ENCODE measurements at places on chromosomes 6 and 20.

- DNase-seq, result no peak
Measured at GRCh38 chr6:71403422-71404134, 115.0 kb downstream of the OGFRL1 start.

GRCh38 chr20:32282461-32282860 is 5.0 kb downstream of the KIF3B start:
- no peak for DNase-seq

- no peak for DNase-seq
Measured at GRCh38 chr6:55992546-55992945, 117.2 kb upstream of the BMP5 start.

DNA sequence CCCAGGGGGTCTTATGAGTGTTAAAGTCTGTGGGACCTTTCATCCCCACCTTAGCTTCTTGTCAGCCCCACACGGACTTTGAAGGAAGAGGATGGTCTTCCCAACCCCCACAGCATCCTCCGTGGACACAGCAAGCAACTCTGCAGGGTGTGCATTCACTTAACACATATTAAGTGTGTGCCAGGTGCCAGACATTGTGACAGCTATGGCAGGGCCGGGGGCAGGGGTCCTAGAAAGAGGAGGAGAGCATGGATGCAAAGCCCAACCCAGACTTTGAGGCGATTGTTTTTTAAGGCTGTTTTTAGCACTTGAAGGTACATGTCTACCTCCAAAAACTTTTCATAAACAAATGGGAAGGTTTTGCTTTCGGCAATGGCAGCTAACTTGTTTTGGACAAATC is 121.6 kb upstream of the KCNG1 start:
- DNase-seq, result no peak

- no peak for DNase-seq
Measured at GRCh38 chr20:47620808-47621805, 119.4 kb downstream of the NCOA3 start.

- DNase-seq, result no peak
Measured at GRCh38 chr6:156421933-156422332, 355.2 kb upstream of the ARID1B start.

GRCh38 chr20:58236612-58237317 is 8.3 kb upstream of the ANKRD60 start:
- DNase-seq, result peak; percentile 84

DNA sequence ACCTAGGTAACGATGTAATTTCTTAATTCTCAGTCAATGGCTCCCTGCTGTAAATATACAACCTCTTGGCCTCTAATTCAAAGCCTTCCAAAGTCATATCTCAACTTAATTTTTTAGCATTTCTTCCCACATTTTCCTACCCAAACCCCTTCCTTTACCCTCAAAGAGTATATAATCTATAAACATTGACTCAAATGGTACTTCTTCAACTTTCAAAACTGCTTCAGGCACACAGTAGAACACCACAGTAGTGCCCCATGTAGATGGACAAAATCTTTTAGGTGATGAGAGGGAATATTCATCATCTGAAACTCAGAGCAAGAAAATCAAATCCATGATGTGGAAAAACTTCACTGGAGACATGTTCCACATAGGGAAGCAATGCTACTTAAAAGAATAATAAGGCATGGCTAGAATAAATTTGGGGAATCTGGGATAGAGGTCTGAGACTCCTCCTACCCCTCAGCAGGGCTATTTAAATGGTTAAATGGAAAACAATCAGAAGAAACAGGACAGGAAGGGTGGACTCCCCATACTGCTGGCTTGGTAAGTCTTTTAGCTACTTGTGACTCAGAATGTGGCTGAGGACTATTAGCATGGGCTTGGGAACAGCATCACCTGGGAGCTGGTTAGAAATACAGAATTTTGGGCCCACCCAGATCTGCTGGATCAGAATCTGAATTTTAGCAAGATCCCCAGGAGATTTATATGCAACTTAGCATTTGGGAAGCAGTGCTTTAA is 6.4 kb downstream of the SLC22A2 start:
- no peak for DNase-seq

DNA sequence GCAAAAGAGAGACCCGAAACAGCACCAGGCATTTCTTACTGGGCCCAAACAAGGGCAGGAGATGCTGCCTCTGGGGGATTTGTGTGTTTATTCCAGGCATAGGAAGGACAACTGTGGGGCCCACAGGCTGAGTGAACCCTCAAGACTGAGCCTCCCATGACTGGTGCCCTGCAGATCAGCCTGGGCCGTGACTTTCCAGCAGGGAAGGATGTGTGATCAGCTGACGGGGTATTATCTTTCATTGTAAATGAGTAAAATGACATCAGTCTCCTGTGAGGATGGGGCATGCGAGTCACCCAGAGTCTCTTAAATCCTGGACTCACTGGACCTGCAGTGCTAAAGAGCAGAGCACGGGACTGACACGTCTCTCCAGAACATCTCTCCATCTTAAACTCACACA is 3.9 kb upstream of the TEAD3 start:
- no peak for DNase-seq

- DNase-seq, result no peak
Measured at GRCh38 chr6:21381331-21381963, 212.1 kb upstream of the SOX4 start.

- DNase-seq, result no peak
Measured at GRCh38 chr6:121770943-121771342, 335.5 kb downstream of the GJA1 start.

GRCh38 chr6:18425218-18425617 is 38.1 kb downstream of the RNF144B start:
- DNase-seq, result no peak

DNA sequence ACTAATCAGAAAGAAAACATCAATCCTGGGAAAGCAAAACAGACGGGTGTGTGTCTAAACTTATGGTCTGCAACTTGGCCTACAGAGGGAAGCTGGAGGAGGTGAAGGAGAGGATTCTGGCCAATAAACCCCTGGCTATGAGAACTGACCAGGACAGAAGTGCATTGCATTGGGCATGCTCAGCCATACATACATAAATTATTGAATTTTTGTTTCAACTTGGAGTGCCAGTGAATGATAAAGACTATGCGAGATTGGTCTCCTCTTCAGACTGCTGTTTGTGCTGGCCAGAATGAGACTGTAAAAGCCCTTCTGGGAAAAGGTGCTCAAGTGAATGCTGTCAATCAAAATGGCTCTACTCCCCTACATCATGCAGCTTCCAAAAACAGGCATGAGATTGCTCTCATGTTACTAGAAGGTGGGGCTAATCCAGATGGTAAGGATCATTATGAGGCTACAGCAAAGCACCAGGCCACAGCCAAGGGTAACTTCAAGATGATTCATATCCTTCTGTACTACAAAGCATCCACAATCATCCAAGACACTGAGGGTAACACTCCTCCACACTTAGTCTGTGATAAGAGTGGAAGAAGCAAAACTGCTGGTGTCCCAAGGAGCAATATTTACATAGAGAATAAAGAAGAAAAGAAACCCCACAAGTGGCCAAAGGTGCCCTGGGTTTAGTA is 17.4 kb downstream of the ADNP start:
- no peak for DNase-seq

- no peak for DNase-seq
Measured at GRCh38 chr6:10684618-10685017, 9.8 kb downstream of the C6orf52 start.

DNA sequence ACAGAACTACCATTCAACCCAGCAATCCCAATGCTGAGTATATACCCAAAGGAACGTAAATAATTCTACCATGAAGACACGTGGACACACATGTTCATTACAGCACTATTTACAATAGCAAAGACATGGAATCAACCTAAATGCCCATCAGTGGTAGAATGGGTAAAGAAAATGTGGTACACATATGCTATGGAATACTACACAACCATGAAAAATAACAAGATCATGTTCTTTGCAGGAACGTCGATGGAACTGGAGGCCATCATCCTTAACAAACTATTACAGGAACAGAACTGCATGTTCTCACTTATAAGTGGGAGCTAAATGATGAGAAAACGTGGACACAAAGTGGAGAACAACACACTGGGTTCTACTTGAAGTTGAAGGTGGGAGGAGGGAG is 22.4 kb upstream of the ELOVL4 start:
- no peak for DNase-seq

DNA sequence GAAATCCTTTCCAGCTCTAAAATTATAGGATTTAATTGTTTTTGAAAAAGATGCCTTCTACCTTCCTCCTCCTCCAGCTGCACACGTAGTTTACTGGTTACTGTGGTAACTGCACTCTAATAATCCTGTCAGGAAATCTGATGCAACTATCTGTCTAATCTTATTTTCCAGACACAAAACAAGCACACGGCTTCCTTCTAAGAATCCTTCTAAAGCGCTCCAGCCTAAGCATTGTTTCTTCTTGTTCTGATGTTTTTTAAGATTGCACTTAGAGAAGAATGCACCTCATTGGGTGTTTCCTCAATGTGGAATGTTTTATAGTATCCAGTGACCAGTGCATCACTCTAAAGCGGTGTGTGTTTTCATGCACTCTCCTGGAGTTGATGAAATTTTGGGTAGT is 63.6 kb downstream of the CARMIL1 start:
- DNase-seq, result no peak

- DNase-seq, result no peak
Measured at GRCh38 chr20:15491575-15491974, 1081.7 kb downstream of the KIF16B start.

GRCh38 chr6:42431356-42431755 is 20.4 kb downstream of the TRERF1 start:
- no peak for DNase-seq

GRCh38 chr20:50019466-50020256 is 36.9 kb downstream of the SNAI1 start:
- no peak for DNase-seq

GRCh38 chr20:50692552-50692933 is 1.2 kb upstream of the RIPOR3 start:
- no peak for DNase-seq

DNA sequence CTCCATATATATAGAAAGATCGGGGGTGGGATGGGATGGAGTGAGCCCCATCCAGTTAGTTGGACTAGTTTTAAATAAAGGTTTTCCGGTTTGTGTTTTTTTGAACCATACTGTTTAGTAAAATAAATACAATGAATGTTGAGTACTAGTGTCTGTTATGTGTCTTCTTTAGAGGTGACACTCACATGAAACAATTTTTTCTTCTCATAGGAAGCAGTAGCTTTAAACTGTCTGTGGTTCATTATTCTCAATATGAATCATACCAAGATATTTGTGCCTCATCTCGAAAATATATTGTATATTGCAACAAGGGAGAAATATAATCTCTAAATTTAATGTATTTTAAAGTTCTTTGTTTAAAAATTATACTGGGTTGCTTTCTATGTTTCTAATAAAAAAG is 33.4 kb downstream of the HSF2 start:
- DNase-seq, result no peak

- no peak for DNase-seq
Measured at GRCh38 chr6:3887150-3887700, 38.1 kb downstream of the FAM50B start.

Data from stimulated activated CD8-positive, alpha-beta memory T cell treated with anti-CD3 and anti-CD28 coated beads, Interleukin-4, amount 100 ng/mL, for 24 hours (primary cell).